Naive thymus-derived CD8-positive, alpha-beta T cell (primary cell): ENCODE measurements at places on chromosomes 13 and 19.

DNA sequence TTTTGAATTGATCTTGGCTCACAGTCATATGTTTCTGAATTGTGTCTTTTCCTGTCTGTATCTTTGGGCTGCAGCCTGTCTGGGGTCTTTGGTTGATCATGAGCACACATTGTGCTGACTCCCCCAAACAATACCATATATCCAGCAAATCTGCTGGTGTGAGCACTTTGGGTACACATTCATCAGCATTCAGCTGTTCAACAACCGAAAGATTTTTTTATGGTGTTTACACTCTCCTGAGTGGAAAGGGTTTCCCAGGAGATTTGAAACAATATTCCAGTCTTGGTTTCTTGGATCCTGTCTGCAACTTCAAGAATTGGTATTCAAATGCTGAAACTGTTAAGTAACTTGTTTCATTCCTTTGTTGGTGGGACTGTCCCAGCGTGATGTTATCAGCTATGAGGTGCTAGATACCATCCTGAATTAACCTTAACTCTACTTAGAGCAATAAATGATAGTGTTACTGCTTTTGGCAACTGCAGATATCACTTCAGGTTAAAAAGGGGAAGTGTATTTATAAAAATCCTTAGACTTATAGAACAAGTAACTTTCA, 78.4 kb upstream of the DIAPH3 start:
- DNase-seq, result no peak
- H3K27ac ChIP-seq, result no peak overlapping the region
- no peaks in the 10 kb centered on the region for H3K36me3 ChIP-seq
- peaks cover 1% of the 10 kb centered on the region for H3K27me3 ChIP-seq
- H3K4me1 ChIP-seq, result no peaks in the 10 kb centered on the region
- no peak overlapping the region for H3K4me3 ChIP-seq

DNA sequence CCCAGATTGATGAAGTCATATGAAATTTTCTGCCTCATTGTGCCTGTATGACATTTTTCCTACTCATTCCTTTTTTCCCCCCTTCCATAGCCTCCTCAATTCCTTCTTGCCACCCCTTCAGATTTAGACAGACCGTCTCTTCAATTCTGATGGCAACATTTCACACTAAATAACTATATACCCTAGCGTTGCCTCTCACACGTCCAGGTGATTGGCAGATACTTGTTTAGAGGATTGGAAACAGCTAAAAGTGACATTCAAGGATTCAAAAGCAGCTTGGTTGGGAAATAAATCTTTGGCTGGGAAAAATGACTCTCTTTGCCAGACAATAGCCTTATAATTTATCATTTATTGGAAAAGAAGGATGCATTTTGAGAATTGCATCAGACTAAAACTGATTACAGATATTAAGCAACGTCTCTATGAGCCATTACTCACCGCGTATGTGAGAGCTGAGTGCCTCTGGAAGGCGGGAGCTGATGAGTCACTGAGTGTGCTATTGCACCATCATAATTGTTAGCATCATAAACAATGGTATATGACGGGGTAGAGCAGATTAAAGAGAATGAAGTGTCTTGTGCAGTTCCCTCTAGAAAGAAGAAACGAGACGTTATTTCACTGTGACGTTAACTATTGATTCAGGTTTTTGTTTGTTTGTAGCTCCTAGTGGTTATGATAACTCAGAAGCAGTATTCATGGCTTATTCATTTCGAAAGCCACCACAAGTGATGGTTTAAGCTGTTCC, 61.1 kb upstream of the FAM216B start:
- H3K27me3 ChIP-seq, result peaks cover 9% of the 10 kb centered on the region
- no peak for DNase-seq

DNA sequence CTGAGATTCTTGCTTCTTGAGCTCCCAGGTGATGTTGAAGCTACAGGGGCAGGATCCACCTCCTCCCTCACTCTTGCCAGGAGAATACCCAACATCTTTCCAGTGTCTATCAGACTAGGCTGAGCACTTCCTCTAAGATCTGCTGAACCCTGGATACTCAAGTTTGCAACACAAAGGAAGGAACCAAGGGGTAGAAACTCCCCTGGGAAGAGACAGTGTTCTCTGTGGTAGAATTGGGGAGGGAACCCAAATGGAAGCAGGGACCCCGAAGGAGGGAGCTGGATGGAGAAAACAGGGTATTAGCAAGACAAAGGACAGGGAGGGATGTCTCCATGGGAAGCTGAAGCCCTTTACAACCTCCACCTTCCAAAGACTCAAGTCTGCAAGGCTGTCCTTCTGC, 117.6 kb downstream of the DNAJC15 start:
- DNase-seq, result no peak
- no peaks in the 10 kb centered on the region for H3K27me3 ChIP-seq
- H3K4me1 ChIP-seq, result no peaks in the 10 kb centered on the region
- H3K4me3 ChIP-seq, result no peak overlapping the region

DNA sequence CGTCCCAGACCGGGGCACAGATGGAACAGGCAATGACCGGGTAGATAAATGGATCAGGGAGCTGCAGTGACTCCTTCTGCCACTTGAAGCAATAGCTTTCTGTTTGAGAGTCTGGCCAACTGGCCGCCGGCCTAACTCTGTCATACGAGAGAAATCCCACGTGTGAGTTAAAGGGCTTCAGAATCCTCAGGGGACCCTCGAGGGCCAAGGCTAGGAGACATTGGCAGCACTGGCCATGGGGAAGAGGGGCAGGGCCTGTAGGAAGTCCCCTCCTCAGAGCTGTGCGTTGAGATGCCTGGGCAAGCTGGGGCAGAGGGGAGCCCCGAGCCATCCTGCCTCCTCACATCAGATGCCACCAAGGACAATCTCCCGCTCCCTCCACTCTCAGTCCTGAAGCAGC, 51.6 kb downstream of the KLF2 start:
- DNase-seq, result no peak
- H3K4me1 ChIP-seq, result peaks cover under 1% of the 10 kb centered on the region
- peak overlapping the region; percentile 67 for H3K4me3 ChIP-seq

GRCh38 chr19:33254245-33254824, 28.7 kb upstream of the SLC7A10 start:
- H3K27me3 ChIP-seq, result peaks cover 16% of the 10 kb centered on the region
- H3K27ac ChIP-seq, result no peak overlapping the region
- DNase-seq, result no peak
- H3K4me3 ChIP-seq, result no peak overlapping the region

DNA sequence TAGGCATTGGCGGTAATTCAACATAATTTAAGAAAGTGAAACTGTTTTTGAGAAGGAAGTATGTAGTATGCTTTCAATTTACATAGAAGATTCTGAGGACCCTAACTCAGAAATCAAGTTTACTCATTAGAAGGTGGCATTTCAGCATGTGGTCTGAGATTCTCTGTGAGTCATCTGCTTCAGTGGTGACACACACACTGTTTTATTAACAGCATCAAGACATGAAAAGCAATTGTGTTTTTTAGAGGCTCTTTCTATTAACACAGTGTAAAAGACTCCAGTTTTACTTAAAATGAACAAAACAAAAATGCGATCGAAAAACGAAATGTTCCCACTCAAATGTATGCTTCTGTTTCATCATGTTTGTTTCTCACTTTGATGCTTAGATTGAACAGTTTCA, 802.1 kb upstream of the SLITRK6 start:
- no peaks in the 10 kb centered on the region for H3K27me3 ChIP-seq
- no peaks in the 10 kb centered on the region for H3K36me3 ChIP-seq
- H3K4me3 ChIP-seq, result no peak overlapping the region

GRCh38 chr13:77928909-77929308, 10.3 kb upstream of the EDNRB start:
- no peak overlapping the region for H3K4me3 ChIP-seq
- no peaks in the 10 kb centered on the region for H3K4me1 ChIP-seq
- peaks cover 16% of the 10 kb centered on the region for H3K27me3 ChIP-seq

- H3K4me1 ChIP-seq, result peaks cover 13% of the 10 kb centered on the region
- no peak overlapping the region for H3K27ac ChIP-seq
- no peaks in the 10 kb centered on the region for H3K36me3 ChIP-seq
- no peak for DNase-seq
- no peak overlapping the region for H3K4me3 ChIP-seq
Measured at GRCh38 chr13:71613066-71613745, 253.8 kb downstream of the DACH1 start.

GRCh38 chr13:60402022-60402421, 5.0 kb downstream of the TDRD3 start:
- no peak overlapping the region for H3K4me3 ChIP-seq
- no peak for DNase-seq
- H3K27me3 ChIP-seq, result no peaks in the 10 kb centered on the region
- H3K27ac ChIP-seq, result no peak overlapping the region

- no peak for DNase-seq
- H3K27me3 ChIP-seq, result peaks cover 7% of the 10 kb centered on the region
- H3K27ac ChIP-seq, result no peak overlapping the region
- H3K36me3 ChIP-seq, result no peaks in the 10 kb centered on the region
- H3K4me3 ChIP-seq, result no peak overlapping the region
- no peaks in the 10 kb centered on the region for H3K4me1 ChIP-seq
Measured at GRCh38 chr19:40539070-40539469, 37.6 kb upstream of the SHKBP1 start.

DNA sequence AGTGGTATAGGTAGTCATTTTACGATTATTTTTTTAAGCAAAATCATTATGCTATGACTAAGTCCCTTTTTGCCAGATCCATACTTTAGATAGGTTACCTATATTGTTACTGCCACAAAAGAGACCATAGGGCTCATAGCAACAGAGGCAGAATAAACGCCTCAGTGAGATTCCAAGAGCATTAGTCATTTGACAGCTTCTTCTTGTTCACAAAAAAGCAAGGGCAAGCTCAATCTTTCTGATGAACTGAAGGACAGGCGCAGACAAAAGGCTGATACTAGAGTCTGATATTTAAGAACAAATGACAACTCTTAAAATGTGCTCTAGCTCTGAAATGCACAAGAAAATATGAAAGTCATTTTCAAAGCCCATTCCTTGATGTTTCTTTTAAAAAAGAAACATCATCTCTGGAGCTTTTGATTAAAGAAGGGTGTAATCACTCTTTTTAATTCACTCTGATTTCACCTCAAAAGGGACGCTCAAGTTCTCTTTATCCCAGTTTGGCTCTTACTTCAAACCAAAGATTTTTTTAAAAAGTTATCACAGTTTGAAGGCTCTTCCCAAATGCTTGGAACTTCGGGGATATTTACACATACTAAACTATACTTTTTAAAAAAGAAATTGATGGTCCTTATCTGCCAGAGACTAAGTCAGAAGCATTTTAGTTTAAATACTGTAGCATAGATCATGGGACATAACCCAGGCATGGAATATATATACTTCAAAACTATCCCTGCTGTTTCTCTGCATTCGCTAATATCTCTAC, 187.2 kb downstream of the EFNB2 start:
- no peak overlapping the region for H3K4me3 ChIP-seq
- no peak for DNase-seq
- H3K27me3 ChIP-seq, result peaks cover 24% of the 10 kb centered on the region

DNA sequence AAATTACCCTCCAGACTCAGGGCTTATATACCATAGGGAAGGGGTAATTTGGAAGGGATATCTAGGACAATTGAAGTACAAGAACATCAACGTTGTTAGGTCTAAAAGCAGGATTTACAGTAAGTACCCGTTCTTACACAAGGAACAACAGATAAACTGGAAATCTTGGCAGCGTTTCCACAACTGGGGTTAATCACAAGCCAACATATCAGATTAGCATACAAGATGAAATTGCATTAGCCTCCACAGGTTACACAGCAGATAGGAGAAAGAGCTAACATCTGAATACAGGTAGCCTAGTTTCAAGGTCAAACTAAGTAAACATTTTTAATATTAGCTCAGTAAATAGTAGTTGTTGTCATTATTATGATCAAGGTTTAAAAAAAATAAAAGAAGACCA, 1214.0 kb upstream of the PCDH20 start:
- no peak for DNase-seq
- H3K4me3 ChIP-seq, result no peak overlapping the region
- no peaks in the 10 kb centered on the region for H3K36me3 ChIP-seq
- H3K4me1 ChIP-seq, result no peaks in the 10 kb centered on the region

DNA sequence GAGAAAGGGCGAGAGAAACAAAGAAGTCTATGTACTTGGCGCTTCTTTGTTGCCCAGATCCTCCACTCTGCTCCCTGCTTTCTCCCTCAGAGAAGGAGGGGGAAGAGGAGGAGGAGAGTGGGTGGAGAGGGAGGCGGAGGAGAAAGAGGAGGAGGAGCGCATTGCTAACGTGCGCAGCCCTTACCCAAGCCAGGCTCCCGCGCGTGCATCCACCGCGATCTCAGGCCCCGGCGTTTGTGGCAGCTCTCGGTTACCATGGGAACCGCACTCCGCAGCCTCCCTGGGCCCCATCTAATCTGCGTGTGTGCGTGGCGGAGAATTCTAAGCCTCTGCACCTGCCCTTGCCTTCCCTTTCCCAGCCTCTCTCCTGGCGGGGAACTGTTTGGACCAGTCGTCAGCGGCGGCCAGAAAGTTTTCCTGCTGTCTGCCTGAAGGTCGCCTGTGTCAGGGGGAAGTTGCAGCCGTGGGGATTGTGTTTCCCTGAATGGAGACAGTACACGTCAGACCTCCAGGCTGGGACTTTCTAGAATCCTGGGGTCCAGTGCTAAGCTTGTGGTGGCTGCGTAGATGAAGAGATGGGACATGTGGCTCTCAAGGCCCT, at the start of gene ERICH6B:
TSS of gene ERICH6B (minus strand) at position 239 of the 601 bp plus-strand sequence. CDS start 18,734 bp downstream, outside the sequence.
- DNase-seq, result no peak
- H3K27ac ChIP-seq, result no peak within 1 kb of the TSS
- H3K4me1 ChIP-seq, result peaks cover 9% of the 10 kb centered on the region
- H3K4me3 ChIP-seq, result no peak within 1 kb of the TSS
- H3K36me3 ChIP-seq, result no peaks in the 10 kb centered on the region

GRCh38 chr19:18059902-18060301, 26.8 kb downstream of the IL12RB1 start:
- H3K27ac ChIP-seq, result no peak overlapping the region
- H3K4me1 ChIP-seq, result peaks cover 8% of the 10 kb centered on the region
- no peak overlapping the region for H3K4me3 ChIP-seq
- peaks cover 3% of the 10 kb centered on the region for H3K36me3 ChIP-seq
- no peaks in the 10 kb centered on the region for H3K27me3 ChIP-seq

GRCh38 chr19:48718711-48719231, 754 bp downstream of the MAMSTR start:
- peaks cover 17% of the 10 kb centered on the region for H3K4me1 ChIP-seq
- no peaks in the 10 kb centered on the region for H3K36me3 ChIP-seq
- no peak overlapping the region for H3K4me3 ChIP-seq
- H3K27me3 ChIP-seq, result no peaks in the 10 kb centered on the region
- DNase-seq, result no peak

- peaks cover 41% of the 10 kb centered on the region for H3K4me1 ChIP-seq
- no peaks in the 10 kb centered on the region for H3K27me3 ChIP-seq
Measured at GRCh38 chr19:1945899-1946298, 4.9 kb downstream of the CSNK1G2 start.

GRCh38 chr13:41995946-41996345, 35.0 kb upstream of the VWA8 start:
- no peak overlapping the region for H3K4me3 ChIP-seq
- no peak overlapping the region for H3K27ac ChIP-seq

- DNase-seq, result no peak
- H3K4me1 ChIP-seq, result no peaks in the 10 kb centered on the region
- peaks cover 9% of the 10 kb centered on the region for H3K27me3 ChIP-seq
- H3K27ac ChIP-seq, result no peak overlapping the region
- peaks cover 2% of the 10 kb centered on the region for H3K36me3 ChIP-seq
Measured at GRCh38 chr13:113365971-113366588, 2.1 kb upstream of the GRTP1 start.

GRCh38 chr19:37905946-37906868, at the start of gene WDR87:
WDR87 (minus strand) TSS chr19:37906594; CDS start chr19:37898239, 8,355 bp downstream.
- H3K4me3 ChIP-seq, result peak within 1 kb of the TSS; percentile 91
- H3K36me3 ChIP-seq, result no peaks in the 10 kb centered on the region
- H3K27me3 ChIP-seq, result no peaks in the 10 kb centered on the region
- H3K27ac ChIP-seq, result peak within 1 kb of the TSS; percentile 84
- peaks cover 15% of the 10 kb centered on the region for H3K4me1 ChIP-seq
